ENCODE measurements at places on chromosomes 6 and 20. TPM values are rescaled to one million over a fixed set of nuclear protein-coding genes. Genes with fewer than 3 reads are reported as not detected.

GRCh38 chr20:57582432-57583288 is 21.8 kb downstream of the PCK1 start:
- no peak for DNase-seq

DNA sequence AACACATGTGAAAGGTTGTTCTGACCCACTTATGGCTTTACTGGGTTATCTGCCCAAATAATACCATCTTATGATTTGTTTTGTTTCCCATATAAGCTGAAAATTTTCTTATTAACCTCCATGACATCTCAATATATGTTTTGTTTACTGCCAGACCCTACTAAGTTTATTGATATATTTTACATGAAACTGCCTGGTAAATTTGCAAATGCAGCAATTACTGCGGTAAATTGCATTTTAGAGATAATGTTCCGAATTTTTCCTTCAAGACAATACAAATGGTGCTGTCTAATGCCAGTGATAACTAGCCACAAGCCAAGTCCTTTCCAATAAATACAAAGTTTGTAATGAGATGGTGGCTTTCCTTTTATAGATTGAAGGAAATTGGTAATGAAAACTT is 275.9 kb downstream of the SAMD5 start:
- DNase-seq: no peak

CDKN1A gene
- total RNA-seq: 87.4 TPM

DNA sequence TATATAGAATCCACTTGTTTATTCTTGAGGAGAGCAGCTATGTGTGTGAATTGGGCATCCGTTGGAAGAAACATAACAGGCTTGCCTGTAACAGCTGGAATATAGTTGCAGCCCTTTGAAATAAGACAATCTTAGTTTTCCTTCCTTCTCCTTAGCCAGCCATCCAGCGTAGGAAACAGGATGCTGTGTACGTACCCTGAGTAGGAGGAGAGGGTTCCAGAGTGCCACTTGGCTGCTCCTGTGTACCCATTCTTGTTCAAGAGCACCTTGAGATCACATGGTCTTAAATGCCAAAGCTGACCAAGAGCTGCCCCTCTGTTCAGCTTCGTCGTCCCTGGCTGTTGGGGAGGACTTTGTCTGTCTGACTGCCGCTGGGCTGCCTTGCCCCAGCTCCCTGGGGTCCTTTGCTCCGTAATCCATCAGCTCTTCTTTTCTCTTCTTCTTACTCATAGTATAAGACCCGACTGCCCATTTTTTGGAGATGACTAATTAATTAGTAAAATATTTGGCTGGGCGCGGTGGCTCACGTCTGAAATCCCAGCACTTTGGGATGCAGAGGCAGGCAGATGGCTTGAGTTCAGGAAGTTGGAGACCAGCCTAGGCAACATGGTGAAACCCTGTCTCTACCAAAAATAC is 49.0 kb downstream of the RREB1 start:
- DNase-seq: peak; percentile 82

DNA sequence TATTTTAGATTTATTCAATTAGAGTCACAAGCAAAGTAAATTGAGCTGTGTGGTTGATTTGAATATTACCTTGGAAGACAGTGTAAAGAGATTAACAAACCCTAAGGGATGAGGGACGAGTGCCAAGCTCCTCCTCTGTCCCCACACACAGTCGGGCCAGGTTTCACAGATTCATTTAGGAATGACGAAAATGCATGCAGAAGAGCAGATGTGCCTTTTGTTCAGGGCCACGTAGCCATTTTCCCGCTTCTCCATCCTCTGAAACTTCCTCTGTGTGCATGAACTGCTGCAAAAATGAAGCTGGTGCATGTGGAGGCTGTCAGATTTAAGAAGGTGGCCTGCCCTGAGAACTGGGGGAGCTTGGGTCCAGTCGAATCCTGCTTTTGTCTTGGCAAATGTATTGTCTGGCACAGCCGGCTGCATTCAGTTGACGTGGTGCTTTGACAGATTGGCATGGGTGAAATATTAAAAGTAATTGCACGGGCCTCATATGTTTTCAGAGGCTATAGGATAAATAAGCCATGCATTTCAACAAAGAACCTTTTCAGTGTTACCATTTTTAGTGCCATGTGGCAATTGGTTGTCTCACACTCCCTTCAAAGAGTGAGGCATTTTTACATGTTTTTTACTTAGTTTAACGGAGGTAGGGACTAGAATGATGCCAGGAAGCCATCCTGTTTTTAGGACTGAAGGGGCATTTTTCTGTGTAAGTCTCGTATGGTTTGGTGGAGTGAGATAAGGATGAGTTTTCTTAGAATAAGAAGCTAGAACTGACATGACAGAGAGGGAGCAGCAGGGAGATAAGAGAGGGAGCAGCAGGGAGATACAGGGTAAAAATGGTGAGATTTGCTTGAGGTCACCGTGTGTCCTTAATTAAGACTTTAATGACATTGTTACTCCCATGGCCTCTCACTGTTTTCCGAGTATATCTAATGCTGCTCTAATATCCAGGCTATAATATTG is 361.1 kb downstream of the NRN1 start:
- no peak for DNase-seq

DNA sequence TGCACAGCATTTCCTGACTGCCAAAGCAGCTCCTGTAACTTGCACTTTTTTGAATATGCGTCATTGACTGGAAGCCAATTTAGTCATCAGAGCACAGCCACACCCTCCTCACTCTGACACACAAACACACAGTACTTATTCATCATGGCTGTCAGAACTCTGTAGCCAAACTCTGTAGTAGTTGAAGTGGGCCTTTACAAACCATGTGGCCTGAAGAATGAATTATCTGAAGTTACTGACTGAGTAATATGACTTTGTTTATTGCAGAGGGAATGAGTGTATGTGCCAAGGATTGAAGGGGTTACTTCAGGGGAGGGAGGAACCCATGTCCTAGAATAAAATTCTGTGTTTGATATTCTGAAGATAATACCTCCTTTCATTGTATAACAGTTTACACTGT is 102.7 kb downstream of the FIG4 start:
- no peak for DNase-seq

FYN gene
- 87.0 TPM for total RNA-seq

DNA sequence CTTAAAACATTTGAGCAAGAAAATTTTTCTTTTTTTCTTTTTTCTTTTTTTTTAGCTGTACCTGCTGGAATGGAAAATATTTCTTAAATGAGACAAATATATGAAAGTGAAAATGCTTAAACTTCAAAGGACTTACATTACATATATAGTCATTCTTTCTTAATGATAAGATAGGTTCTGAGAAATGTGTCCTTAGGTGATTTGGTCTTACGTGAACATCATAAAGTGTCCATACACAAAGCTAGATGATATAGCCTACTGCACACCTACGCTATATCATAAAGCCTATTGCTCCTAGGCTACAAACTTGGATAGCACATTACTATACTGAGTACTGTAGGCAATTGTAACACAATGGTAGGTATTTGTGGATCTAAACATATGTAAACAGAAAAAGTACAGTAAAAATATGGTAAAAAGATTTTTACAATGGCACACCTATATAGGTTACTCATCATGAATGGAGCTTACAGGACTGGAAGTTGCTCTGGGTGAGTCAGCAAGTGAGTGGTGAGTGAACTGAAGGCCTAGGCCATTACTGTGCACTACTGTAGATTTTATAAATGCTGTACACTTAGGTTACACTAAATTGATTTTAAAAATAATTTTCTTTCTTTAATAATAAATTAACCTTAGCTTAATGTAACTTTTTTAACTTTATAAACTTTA is 54.6 kb downstream of the RPP21 start:
- DNase-seq: no peak

TNFRSF21 gene
- 10.5 TPM for total RNA-seq

- no peak for DNase-seq
Observed at GRCh38 chr6:23308166-23308565, 738.8 kb downstream of the HDGFL1 start.

GJA1 gene
- total RNA-seq: 68.2 TPM

- no peak for DNase-seq
Observed at GRCh38 chr20:33567949-33568348, 78.1 kb downstream of the CBFA2T2 start.

DNA sequence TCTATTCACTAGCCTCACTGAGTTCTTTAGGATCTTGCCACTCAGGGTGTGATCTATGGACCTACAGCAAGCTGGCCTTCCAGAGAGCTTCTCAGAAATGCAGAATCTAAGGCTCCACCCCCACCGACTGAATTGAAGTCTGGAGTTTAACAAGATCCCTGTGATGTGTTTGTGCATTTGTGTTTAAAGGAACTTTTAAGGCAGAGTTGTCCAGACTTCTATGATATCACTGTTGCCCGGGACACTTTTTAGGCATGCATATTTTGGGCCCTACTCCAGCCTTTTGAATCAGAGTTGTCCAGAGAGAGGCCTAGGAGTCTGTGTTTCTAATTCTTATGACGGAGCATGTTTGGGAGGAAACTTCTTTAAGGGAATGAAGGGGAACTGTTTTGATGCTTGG is 232.3 kb downstream of the QKI start:
- DNase-seq: no peak

DNA sequence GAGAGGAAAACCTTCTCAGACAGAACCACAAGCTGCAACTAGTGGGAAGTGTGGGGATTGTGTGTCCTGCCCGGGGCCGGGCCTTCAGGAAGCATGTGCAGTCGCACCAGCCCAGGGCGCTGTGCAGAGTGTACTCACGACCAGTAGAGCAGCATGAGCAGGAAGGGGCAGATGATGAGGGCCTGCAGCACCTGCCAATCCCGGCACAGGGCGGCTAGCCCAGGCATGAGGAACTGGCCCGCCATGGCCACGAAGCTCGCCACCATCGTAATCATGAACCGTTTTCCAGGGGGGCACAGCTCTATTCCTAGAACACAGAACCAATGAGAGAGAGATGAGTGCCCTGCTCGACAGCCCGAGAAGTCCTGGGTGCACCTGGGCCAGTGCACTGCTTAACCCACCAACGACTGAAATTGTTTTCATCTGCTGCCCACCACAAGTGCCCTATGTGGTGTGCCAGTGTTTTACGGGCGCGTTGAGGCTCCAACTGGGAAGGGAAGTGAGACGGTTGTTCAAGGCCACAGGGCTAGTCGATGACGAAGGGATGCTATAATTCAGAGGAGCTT is 65.0 kb downstream of the PSMG4 start:
- DNase-seq: peak; percentile 64

- DNase-seq: no peak
Observed at GRCh38 chr6:170553534-170554012, 466 bp upstream of the PSMB1 start.

DNA sequence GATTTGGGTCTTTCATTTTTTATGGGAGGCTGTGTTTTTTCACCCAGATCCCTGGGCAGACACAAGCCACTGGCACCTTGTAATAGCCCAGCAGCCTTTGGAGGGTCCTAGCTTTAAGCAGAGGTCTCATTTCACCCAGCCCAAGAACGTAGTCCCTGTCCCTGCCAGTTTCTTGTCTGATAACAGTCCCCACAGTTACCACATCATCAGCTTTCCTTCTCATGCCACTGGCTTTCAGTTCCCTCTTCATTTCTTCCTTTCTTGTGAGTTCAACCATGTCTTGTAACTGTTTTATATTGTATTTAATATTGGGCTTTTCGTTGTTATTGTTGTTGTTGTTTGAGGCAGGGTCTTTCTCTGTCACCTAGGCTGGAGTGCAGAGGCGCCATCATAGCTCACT is 10.6 kb downstream of the PNPLA1 start:
- no peak for DNase-seq

- no peak for DNase-seq
Observed at GRCh38 chr6:132084811-132085509, 133.8 kb upstream of the CCN2 start.

DNA sequence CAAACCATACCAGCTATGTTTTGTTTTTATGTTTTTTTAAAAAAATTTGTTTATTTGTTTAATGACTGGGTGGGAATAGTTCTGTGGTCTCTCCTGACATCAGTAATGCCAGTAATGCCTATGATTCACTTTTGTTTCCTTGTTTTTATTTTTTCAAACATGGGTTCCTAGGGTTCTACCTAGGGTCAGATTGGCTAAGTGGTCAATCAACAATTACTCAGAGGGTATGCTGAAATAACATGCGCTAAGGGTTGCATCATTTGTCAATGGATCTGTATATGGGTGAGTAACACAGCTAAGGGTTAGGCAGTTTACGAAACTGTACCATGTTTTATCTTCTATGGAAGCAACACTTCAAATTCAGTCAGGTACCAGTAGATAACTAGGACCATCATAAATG is 583.8 kb upstream of the GJE1 start:
- no peak for DNase-seq

DNA sequence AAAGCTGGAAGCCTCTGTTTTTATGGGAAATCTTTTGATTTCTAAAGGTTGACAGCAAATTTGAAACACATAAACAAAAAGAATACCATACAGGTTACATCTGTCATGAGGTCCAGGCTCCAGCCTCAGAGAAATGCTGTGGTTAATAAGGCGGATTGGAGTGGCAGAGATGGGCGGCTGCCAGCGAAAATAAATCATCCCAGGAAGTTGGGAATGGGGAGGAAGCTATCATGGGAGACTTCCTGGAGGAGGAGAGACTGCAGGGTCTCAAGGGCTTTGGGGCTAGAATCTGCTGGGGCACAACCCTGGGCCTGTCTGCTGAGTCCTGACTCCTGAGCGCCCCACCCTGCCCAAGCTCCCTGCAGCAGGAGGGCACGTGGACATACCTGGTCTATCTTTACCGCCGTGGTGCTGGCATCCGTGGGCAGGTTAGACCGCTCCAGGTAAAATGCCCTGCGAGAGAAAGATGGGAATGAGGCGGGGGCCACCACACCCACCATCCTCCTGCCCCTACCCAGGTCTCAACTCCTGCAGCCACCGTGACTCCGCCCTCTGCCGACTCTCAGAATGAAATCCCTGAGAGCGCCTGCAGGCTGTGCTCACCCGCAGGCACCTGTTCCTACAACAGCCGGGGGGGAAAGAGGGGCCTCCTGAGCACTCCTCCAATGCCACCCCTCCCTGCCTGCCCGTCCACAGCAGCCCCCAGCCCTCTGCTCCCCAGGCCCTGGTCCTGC is 197.3 kb downstream of the PREX1 start:
- DNase-seq: no peak

DNA sequence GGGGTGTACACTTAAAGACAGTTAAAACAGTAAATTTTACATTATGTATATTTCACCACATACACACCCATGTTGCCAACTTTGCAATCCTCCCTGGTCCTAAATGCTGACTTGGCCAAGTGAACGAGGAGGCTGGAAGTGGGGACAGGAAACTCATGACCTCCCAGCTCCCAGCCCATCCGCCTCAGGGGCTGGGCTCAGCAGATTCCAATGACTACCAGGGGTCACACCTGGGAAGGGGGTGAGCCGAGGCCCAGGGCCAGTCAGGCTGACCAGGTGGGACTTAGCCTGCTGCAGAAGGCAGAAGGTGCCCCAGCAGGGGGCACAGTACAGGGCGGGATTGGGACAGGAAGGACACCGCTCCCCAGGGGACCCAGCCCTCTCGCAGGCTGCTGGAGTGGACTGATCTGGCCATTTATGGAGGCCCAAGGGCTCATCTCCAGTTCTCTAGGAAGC is 2.4 kb downstream of the SIGLEC1 start:
- no peak for DNase-seq
